T-helper 17 cell (primary cell): ENCODE measurements at places on chromosomes 13 and 19.
A peak's percentile ranks its signal among the peaks of the same experiment; 100 is the strongest.

DNA sequence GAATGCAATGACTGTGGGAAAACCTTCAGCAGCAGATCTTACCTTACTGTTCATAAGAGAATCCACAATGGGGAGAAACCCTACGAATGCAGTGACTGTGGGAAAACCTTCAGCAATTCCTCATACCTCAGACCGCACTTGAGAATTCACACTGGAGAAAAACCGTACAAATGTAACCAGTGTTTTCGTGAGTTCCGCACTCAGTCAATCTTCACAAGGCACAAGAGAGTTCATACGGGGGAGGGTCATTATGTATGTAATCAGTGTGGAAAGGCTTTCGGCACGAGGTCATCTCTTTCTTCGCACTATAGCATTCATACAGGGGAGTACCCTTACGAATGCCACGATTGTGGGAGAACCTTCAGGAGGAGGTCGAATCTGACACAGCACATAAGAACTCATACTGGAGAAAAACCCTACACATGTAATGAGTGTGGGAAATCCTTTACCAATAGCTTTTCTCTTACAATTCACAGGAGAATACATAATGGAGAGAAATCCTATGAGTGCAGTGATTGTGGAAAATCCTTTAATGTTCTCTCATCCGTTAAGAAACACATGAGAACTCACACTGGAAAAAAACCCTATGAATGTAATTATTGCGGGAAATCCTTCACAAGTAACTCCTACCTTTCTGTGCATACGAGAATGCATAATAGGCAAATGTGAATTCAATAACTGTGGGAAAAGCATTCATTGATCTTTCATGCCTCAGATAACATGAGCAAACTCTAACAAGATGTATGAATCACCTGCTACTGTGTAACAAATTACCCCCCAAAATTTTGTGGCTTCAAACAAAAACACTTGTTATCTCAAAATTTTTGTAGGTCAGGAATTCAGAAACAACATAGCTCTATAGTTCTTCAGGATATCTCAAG lies 13.8 kb downstream of the ZNF557 start:
- H3K4me1 ChIP-seq: no peaks in the 10 kb centered on the region
- no peak overlapping the region for H3K27ac ChIP-seq
- no peaks in the 10 kb centered on the region for H3K27me3 ChIP-seq
- no peak for DNase-seq

- no peak overlapping the region for H3K27ac ChIP-seq
- no peaks in the 10 kb centered on the region for H3K4me1 ChIP-seq
- H3K27me3 ChIP-seq: peaks cover 63% of the 10 kb centered on the region
Measured at GRCh38 chr13:110229905-110230563, 76.9 kb downstream of the COL4A1 start.

DNA sequence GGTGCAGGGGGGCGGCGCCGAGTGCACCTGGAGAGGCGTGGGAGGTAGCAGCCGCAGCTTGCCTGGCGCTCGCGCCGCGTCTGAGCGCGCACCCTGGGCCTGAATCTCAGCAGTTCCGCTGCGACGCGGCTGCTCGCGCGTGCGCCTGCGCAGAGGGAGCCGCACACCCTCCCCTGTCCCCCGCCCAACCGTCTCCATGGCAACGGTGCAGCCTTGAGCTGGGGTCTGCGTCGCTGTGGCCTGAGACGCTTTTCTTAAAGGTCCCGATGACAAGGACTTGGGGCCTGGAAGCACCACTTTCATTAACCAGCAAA lies at the start of gene PNMA8B:
Gene PNMA8B (minus strand): TSS at position 82 of the 314 bp plus-strand sequence. CDS start 402 bp downstream, outside the sequence.
- H3K27me3 ChIP-seq: peaks cover 53% of the 10 kb centered on the region
- H3K4me1 ChIP-seq: peaks cover 14% of the 10 kb centered on the region
- peak within 1 kb of the TSS; percentile 89 for H3K4me3 ChIP-seq
- H3K27ac ChIP-seq: no peak within 1 kb of the TSS
- no peak for DNase-seq

- peaks cover 11% of the 10 kb centered on the region for H3K4me1 ChIP-seq
- H3K36me3 ChIP-seq: no peaks in the 10 kb centered on the region
- DNase-seq: no peak
- H3K27me3 ChIP-seq: no peaks in the 10 kb centered on the region
- no peak overlapping the region for H3K27ac ChIP-seq
- H3K4me3 ChIP-seq: no peak overlapping the region
Measured at GRCh38 chr13:51500687-51501086, 47.9 kb upstream of the INTS6 start.

DNA sequence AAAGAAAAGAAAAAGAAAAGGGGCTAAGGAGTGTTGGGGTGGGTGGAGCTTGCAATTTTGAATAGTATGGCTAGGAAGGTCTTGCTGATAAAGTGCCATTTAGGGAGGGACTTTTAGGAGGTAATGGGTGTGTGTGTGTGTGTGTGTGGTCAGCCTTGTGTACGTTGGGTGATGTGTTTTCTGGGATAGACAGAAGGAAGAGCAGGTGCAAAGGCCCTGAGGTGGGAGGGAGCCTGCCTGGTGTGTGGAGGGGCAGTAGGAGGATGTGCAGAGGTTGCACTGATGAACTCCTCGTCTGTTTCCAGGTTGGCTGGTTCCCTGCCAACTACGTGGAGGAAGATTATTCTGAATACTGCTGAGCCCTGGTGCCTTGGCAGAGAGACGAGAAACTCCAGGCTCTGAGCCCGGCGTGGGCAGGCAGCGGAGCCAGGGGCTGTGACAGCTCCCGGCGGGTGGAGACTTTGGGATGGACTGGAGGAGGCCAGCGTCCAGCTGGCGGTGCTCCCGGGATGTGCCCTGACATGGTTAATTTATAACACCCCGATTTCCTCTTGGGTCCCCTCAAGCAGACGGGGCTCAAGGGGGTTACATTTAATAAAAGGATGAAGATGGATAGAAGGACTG lies 30.5 kb upstream of the ADGRE1 start:
- H3K36me3 ChIP-seq: peaks cover 14% of the 10 kb centered on the region
- H3K27ac ChIP-seq: no peak overlapping the region
- DNase-seq: no peak

DNA sequence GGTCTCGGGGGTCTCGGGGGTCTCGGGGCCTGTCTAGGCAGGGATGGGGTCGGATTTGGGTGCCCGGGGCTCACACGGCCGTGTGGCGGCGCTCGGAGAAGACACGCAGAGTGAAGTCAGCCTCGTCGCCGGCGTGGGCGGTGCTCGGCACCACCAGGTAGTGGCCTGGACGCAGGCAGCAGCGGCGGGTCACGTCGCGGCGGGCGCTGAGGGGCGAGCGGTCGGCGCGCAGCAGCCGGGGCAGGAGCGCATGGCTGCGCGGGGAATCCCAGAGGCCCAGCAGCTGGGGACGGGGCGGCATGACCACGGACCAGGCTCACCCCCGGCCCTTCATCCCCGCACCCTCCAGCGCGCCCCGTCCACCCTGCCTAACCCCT lies 8.2 kb downstream of the CAPN12 start:
- peaks cover 39% of the 10 kb centered on the region for H3K4me1 ChIP-seq
- no peaks in the 10 kb centered on the region for H3K27me3 ChIP-seq
- DNase-seq: peak; percentile 41
- peak overlapping the region; percentile 89 for H3K4me3 ChIP-seq

DNA sequence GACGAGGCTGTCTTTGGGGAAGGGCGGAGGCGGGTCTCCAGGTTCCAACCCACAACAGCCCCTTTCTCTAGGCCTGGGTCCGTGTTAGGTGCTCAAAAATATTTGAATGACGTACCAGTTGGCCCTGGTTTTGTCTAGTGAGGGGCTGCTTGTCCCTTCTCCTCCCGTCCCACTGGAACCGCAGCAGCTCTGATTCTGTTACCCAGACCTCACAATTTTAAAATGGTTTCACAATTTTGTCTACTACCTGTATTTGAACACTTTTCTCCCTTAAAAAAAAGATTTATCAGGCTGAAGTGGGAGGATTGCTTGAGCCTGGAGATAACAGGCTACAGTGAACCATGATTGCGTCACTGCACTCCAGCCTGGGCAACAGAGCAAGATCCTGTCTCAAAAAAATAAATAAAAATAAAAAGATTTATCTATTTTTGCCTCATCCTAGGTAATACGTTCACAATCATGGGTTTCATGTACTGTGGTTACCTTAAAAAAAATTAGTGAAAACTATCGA lies 1.3 kb upstream of the IRF2BP1 start:
- no peaks in the 10 kb centered on the region for H3K27me3 ChIP-seq
- H3K27ac ChIP-seq: peak overlapping the region; percentile 98
- H3K4me1 ChIP-seq: peaks cover 18% of the 10 kb centered on the region
- no peak for DNase-seq

DNA sequence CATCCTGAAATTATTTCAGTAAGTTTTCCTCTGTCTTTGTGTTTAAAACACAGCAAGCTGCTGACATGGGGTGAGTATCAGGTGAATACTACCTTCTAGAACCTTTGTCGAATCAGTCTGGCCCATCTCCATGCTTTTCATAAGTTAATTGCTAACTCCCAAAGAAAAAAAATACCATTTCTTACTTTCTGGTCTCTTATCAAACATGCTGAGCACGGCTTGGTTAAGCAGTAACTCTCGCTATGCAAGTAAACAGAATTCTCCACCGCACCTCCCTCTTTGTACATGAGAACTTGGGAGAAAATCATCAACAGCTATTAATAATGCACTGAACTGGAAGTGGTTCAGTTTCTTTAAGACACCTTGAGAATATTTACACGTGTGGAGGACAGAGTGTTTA lies 88.6 kb downstream of the FGF9 start:
- H3K27ac ChIP-seq: no peak overlapping the region
- DNase-seq: no peak
- H3K36me3 ChIP-seq: peaks cover 3% of the 10 kb centered on the region
- H3K4me3 ChIP-seq: no peak overlapping the region
- H3K4me1 ChIP-seq: no peaks in the 10 kb centered on the region

DNA sequence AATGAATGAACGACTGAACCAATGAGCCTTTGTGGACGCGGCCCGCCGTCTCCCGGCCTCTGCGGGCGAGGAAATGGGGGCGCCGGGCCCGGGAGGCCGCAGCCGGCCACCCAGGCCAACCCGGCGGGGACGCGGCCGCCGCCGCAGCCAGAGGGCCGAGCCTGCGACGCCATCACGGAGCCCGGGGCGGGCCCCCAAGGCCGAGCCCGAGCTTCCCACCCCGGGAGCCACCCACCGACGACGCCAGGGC lies 216 bp downstream of the SUGP2 start:
- DNase-seq: peak; percentile 12
- H3K4me3 ChIP-seq: peak overlapping the region; percentile 91
- H3K27ac ChIP-seq: peak overlapping the region; percentile 84
- H3K36me3 ChIP-seq: no peaks in the 10 kb centered on the region
- peaks cover 15% of the 10 kb centered on the region for H3K4me1 ChIP-seq

DNA sequence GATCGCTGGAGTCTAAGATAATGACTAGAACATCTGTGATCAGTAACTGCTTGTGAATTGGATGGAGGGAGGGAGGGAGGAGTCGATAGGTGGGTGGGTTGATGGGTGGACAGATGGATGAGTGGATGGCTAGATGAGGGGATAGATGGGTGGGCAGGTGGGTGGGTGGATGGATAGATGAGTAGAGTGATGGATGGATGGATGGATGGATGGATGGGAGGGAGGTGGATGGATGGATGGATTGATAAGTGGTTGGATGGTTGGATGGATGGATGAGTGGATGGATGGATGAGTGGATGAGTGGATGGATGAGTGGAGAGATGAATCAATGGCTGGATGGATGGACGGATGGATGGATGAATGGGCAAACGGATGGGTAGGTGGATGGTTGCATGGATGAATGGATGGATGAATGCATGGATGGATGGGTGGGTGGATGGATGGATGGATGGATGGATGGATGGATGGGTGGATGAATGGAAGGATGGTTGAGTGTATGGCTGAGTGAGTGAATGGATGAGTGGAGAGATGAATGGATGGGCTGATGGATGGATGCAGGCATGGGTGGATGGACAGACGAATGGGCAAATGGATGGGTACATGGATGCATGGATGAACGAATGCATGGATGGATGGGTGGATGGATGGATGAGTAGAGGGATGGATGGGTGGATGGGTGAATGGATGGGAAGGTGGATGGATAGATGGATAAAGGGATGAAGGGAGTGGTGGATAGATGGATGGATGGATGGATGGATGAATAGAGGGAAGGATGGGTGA lies 44.0 kb upstream of the NFIC start:
- H3K27me3 ChIP-seq: peaks cover 27% of the 10 kb centered on the region
- H3K4me1 ChIP-seq: peaks cover 6% of the 10 kb centered on the region
- H3K36me3 ChIP-seq: peaks cover 2% of the 10 kb centered on the region
- no peak overlapping the region for H3K4me3 ChIP-seq
- no peak overlapping the region for H3K27ac ChIP-seq
- no peak for DNase-seq

GRCh38 chr13:101986316-101986715 lies 415.5 kb downstream of the FGF14 start:
- no peaks in the 10 kb centered on the region for H3K36me3 ChIP-seq
- H3K27ac ChIP-seq: no peak overlapping the region
- H3K27me3 ChIP-seq: no peaks in the 10 kb centered on the region
- no peaks in the 10 kb centered on the region for H3K4me1 ChIP-seq
- no peak overlapping the region for H3K4me3 ChIP-seq
- no peak for DNase-seq
